CD4-positive, alpha-beta T cell treated with Interleukin-12 subunit alpha and Interleukin-12 subunit beta, for 1 hour (primary cell): ENCODE measurements at places on chromosomes 4 and X.

- no peak for DNase-seq
Observed at GRCh38 chr4:154497889-154498288, 6.3 kb upstream of the DCHS2 start.

DNA sequence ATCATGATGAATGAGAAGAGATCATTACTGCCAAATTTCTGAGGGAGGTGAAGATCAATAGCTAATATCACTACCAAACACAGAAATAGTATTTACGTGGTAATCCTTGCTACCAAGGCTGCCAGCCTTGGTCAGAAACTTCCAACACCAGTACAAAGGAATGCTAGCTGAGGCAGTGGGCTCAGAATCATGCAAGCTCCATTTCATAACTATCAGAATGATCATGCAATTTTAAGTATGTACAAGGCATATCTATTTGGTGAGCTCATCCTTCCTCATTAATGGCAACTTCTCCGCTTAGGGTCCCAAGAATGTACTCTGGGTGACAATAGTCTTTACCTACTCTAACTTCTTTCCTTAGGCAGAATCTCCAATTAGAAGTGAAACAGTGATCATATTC lies 135.0 kb downstream of the GPC3 start:
- no peak for DNase-seq

DNA sequence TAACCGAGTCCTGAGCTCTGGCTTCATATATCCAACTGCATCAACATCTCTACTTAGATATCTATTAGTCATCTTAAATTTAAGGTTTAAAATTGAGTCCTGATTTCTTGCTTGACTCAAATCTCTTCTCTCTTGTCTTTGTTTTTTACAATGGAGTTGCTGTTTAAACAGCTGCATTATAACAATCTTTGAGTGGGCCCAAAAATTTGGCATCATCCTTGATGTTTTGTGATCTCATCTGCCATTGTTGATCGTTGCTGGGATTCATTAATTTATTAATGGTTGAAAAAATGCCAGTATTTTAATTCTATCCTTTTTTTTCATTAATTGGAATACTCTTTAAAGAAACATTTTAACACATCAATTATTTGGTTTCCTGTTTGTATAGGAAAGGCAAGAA lies 82.2 kb downstream of the STIM2 start:
- DNase-seq = no peak

- no peak for DNase-seq
Observed at GRCh38 chr4:173859091-173859713, 329.2 kb upstream of the HAND2 start.

DNA sequence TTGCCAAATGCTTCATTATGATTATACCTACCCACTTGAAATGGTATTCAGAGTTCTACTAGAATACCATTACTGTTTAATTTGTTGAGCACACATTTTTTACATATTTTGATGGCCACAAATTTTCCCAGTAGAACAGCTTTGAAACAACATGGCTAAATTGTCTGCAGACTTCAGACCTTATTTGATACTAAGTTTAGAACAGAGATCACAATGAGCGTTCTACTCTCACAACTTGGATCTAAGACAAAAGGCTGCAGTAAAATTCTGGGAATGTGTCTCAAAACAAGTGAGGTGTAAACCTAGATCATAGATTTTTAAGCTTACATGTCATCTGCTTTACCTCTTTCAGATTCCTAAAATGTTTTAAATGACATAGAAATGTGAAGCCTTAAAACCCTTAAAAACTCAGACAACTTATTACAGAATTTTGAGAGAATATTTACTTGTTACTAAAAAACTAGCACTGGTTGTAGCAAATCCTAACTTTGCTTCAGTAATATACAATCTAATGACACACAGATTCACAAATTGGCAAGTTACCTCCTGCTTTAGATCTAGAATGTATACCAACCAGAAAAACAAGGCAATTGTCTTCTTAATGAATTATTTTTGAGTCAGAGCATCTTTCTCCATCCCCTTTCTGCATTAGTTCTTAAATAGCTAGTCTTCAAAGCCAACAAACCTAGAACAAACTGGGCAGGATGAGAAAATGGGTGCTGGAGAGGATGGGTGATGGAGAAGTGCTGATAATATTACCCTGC lies 243.3 kb downstream of the SLC7A11 start:
- DNase-seq = no peak

DNA sequence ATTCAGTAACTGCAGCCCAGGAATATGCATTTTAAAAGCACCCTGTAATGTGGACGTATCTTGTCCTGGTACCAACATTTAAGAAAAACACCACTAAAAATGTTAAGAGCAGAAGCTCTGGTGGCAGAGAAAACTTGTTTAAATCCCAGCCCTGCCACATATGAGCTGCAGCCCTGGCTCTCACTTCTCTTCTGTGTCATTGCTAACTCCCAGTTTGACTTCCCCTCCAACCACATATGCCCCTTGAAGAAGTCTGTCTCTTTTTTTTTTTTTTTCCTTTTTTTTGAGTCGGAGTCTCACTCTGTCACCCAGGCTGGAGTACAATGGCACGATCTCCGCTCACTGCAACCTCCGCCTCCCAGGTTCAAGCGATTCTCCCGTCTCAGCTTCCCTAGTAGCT lies 14.8 kb downstream of the LHFPL1 start:
- no peak for DNase-seq

- DNase-seq = peak; percentile 49
Observed at GRCh38 chrX:120697053-120697452, 67.2 kb upstream of the C1GALT1C1 start.

- no peak for DNase-seq
Observed at GRCh38 chr4:77481856-77482255, 123.8 kb upstream of the CXCL13 start.

DNA sequence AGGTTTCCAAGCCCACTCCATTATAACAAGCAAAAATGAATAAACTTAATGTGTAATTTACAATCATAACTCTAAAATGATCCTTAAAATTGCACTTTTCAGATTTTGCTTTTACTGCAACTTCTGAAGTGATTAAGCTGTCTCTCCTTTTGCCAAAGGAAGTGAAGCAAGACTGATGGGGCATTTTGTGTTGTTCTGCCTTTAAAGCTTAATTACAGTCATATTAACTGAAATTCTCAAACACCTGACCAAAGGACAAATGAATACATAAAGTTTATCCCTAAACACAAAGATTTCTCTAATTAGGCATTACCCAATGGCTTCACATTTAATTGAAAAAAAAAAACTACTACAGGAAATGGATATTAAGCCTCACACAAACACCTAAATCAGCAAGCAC lies 101.8 kb downstream of the ATP11C start:
- DNase-seq = no peak

- DNase-seq = no peak
Observed at GRCh38 chr4:79273915-79274314, 51.9 kb downstream of the NAA11 start.

DNA sequence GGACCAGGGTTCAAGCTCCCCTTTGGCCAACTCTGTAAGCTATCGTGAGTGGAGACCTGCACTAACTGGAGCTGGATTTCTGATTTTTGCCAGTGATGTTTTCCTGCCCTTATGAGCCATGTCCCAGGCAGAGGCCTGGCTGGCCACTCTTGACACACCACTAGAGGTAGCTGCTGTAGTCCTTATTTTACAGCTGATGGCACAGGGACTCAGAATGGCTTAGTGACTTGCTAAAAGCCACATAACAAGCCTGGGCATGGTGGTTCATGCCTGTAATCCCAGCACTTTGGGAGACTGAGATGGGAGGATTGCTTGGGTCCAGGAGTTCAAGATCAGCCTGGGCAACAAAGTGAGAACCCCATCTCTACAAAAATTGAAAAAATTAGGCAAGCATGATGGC lies 33.4 kb downstream of the CYTL1 start:
- DNase-seq = no peak

- DNase-seq = no peak
Observed at GRCh38 chrX:107849747-107850421, 24.2 kb downstream of the MID2 start.

- DNase-seq = no peak
Observed at GRCh38 chr4:4417886-4418285, 31.0 kb downstream of the NSG1 start.

- DNase-seq = no peak
Observed at GRCh38 chr4:185358959-185359358, 36.8 kb downstream of the LRP2BP start.

GRCh38 chrX:102784550-102784949 lies 64.0 kb downstream of the GPRASP3 start:
- no peak for DNase-seq

DNA sequence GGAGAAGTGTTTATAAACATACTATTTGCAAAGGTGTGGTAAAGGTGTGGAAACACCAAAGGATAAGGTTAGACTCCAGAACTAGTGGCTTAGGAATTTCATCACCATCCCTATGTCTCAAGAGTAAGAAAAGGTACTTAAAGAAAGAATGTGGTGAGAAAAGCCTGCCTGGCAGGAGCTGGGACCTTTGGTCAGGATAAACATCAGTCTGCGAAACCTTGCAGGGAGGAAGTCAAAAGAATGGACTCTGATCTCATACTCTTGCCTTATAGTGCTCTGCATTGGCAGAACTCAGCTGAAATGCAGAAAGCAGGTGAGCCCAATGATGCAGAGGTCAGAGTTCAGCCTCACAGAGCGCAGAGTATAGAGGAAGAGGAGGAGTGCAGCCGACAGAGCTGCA lies 97.2 kb upstream of the NR3C2 start:
- DNase-seq = no peak

GRCh38 chr4:153684182-153684970 lies at the start of gene TLR2:
TLR2 (plus strand) TSS chr4:153684280; CDS start chr4:153702908, 18,628 bp downstream.
- peak; percentile 68 for DNase-seq

- no peak for DNase-seq
Observed at GRCh38 chrX:6071731-6072130, 156.9 kb downstream of the NLGN4X start.

DNA sequence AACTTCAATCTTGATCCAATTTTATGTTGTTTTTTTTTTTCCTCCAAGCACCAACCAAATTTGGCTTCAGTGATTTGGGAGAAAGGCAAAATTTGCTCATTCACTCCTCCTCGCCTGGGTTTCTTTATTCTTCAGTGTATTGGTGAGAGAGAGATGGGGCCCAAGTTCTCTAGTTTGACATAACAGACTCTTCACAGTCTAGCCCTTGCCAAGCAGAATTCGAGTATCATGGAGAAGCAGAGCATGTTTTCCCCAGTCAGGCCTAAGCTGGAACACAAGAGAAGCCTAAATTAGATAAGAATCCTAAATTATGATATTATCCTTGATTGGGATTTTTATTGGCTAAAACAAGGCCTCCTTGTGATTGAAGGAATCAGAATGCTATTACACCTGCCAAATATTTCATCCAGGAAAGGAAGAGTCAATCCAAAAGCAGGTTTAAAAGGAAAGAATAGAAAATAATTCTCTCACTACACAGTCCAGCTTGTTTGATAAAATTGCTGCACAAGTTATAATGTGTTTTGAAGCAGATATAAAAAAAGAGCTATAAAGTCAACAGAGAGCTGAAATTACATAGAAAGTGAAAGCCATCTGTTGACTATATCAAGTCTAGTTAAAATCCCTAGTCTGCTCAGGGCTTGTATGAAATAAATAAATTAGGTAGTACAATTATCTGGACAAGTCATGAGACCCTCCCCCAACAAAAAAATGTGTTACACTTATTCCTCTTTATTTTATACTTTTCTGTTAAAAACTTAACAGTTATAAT lies 39.9 kb upstream of the FAM241A start:
- no peak for DNase-seq

- no peak for DNase-seq
Observed at GRCh38 chr4:170109586-170110284, 20.0 kb upstream of the AADAT start.

DNA sequence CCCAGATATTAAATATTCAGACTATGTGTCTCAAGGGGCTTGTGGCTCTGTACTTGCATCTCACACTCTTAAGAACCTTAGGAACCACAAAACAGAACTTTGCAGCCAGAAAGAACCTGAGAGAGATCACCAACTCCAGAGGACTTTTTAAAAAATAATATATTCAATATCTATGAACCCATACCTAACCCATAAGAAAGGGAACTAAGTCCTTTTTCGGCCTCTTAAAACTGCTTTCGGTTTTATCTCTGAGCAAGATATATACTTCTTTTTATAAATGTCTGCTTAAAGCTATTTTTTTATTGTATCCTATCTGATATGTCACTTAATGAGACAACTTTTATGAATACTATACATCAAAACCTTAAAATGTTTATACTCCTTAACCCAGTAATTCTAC lies 10.9 kb downstream of the SMARCA1 start:
- DNase-seq = no peak

GRCh38 chr4:183540410-183541009 lies 35.7 kb downstream of the ING2 start:
- DNase-seq = no peak

DNA sequence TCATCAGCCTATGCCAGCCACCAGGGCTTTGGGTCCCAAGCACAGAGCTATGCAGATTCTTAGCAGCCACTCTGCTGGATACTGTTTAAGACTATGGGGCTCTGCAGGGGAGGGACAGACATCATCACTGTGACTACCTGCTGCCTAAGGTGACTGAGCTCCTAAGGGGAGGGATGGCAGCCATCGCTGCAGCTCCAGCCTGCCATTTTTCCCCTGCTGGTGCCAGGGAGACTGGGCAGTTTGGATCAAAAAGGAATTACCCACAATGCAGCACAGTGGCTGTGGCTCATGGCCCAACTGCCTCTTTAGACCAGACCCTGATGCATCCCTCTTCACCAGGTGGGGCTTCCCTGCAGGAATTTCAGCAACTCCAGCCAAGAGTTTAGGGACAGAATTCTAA lies 28.6 kb upstream of the INPP4B start:
- no peak for DNase-seq

DNA sequence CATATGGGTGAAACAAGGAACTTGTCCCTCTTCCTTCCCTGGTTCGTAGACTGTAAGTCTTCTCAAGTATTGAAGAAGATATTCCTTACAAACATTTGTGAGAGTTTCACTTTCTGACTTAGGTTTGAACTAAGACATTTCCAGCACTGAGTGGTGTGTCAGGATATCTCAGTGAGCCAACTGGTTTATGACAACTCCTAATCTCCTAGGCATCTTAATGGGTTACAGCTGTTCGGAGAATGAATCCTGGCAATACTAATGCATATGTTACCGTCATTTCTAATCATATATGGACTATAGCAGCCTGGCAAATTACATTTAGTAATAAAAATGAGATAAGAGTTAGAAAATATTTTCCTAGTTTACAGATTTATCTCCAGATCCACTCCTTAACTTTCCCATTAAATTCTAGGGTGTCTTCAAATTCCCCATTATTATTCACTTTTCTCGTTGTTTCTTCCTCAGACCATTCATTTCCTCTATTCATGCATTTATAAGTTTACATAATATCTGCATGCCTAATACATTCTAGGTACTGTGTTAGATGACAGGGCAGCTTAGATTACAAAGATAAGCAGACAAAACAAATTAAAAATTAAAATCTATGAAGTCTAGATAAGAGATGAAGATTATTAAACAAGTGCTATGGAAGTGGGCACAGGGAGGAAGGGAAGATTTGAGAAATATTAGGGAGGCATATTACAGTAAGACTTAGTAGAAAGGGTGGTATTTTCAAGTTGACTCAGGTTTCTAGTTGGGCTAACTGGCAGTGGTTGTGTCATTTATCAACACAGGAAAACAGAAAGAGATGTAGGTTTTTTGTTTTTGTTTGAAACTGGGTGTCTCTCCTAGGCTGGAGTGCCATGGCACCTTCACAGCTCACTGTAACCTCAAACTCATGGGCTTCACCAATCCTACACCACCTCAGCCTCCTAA lies 173.9 kb downstream of the WDFY3 start:
- DNase-seq = no peak
